COR-L47 (cell line): ENCODE measurements at places on chromosomes 12 and 14.

DNA sequence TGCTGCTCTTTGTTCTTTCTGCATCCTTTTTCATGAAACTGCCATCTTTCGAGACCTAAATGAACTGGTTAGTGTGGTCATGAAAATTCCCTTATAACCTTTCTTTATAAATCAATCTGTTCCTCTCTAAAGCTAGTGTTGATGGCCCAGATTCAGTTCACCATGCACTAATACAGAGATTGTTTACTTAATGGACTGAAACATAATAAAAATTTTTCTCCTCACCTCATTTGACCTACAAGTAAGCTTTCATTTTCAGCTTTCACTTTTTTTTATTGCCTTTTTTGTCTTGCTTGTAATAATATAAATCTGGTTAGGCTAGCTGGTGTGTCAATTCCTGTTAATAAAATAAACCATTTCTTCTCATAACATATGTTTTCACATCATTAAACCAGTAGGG is 183.8 kb downstream of the CCDC59 start:
- DNase-seq = peak; percentile 2

DNA sequence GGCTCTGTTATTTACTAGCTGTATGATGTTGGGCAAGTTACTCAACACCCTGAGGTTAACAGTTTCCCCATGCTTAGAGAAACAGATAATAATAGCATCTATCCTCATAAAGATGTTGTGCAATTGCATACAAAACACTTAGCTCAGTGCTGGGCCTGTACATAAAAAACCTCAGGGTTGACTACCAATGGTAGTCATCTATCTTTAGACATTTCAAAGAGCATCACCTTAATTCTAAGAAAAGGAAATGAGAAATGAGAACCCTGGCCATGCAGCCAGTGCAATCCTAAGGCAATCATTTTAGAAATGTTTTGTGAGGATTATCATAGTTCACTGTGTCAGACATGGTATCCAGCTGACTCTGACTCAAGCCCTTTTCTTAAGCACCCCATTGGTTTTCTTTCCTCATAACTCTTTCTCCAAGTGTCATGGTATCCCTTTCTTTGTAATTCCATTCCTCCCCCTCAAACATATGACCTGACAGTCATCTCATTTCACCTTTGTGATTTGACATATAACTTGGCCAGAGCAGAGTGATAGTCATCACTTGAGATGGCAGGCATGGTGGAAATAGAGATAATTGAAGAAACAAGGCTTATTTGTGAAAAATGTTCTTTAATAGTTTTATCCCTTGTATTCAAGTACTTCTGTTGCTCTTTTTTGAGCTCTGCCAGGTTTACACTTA is 29.5 kb upstream of the OSBPL8 start:
- DNase-seq = no peak

DNA sequence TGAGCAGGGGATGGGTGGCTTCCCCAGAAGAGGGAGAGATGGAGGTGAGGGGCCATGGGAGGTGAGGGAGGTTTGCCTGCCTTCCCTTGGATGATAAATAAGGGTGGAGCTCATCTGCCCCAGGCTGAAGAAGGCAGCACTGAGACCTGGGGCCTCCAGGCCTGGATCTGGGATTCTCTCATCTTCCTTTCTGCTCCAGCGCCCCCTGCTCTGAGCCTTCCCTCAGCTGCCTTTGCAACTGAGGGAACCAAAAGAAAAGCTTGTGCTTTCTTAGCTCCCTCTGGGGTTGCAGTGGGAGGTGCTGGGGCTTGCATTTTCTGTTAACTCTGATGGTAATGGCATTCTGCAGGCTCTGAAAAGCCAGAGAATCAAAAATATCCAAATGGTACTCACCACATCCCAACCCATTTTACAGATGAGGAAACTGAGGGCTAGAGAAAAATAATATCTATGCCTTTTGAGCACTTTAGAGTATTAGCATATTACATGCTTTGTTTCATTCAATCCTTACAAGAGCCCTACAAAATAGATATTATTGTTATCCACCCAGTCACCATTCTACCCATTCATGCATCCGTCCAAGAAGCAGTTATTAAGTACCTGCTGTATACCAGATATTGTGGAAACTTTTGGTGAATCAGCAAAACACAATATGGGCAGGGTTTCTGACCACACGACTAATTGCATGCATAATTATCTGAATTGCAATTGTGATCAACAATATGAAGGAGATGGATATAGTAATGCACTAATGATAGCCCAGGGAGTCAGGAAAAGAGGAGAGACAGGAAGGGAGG is 102.2 kb downstream of the WSCD2 start:
- no peak for DNase-seq

GRCh38 chr14:92280554-92281262 is 42.3 kb upstream of the SLC24A4 start:
- DNase-seq = no peak

DNA sequence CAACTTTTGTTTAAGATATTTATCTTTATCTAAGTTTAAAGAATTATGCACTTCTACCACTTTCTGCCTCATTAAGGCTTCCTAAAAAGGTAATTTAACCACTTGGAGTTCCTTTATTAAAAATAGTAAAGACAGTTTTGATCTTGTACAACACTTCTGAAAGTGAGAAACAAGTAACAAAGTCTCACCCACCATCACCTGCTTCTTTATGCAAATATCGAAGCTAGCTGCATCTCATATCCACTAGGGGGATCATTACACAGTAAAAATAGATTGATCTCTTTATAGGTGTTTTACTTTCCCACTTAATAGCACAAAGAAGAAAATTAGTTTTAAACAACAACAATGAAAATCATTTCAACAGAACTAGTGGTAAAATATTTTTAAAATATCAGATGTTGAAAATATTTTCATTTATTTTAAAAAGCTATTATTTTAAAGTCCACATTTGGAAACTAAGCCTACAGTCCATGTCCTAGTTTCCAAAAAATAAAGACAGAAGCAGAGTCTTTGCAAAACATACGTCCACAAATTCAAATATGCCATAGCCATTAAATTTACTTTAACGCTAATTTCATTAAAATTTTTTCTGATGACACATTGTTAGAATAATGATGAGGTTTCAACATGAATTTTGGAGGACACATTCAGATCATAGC is 160.0 kb upstream of the SOX5 start:
- peak; percentile 2 for DNase-seq

DNA sequence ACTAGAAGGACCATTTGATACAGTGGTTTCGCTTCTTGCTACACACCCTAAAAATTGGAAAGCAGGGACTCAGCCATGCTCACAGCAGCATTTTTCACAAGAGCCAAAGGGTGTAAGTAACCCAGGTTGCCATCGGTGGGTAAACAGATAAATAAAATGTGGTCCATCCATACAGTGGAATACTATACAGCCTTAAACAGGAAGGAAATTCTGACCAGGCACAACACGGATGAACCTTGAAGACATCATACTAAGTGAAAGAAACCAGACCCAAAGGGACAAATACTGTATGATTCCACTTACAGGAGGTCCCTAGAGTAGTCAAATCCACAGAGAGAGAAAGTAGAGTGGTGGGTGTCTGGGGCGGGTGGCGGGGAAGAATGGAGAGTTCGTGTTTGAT is 220.9 kb downstream of the PHETA1 start:
- no peak for DNase-seq

GRCh38 chr12:74999474-74999873 is 210.2 kb downstream of the KCNC2 start:
- DNase-seq = no peak

GRCh38 chr14:77083082-77083481 is 15.0 kb upstream of the CIPC start:
- no peak for DNase-seq

DNA sequence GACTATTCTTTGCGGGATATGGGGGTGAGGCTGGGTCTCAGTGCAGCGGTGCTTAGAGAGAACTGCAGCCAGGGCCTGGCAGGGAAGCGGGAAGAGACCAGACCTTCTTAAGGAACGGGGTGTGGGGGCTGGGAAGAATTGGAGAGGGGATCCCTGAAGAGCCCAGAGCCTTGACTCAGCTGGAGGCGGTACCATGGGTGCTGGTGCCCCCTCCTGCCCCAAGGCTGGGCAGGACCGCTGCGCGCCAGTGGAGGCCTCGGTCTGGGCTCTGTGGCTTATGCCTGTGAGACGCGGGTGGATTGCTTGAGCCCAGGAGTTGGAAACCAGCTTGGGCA is 1.3 kb upstream of the RNU7-1 start:
- no peak for DNase-seq

DNA sequence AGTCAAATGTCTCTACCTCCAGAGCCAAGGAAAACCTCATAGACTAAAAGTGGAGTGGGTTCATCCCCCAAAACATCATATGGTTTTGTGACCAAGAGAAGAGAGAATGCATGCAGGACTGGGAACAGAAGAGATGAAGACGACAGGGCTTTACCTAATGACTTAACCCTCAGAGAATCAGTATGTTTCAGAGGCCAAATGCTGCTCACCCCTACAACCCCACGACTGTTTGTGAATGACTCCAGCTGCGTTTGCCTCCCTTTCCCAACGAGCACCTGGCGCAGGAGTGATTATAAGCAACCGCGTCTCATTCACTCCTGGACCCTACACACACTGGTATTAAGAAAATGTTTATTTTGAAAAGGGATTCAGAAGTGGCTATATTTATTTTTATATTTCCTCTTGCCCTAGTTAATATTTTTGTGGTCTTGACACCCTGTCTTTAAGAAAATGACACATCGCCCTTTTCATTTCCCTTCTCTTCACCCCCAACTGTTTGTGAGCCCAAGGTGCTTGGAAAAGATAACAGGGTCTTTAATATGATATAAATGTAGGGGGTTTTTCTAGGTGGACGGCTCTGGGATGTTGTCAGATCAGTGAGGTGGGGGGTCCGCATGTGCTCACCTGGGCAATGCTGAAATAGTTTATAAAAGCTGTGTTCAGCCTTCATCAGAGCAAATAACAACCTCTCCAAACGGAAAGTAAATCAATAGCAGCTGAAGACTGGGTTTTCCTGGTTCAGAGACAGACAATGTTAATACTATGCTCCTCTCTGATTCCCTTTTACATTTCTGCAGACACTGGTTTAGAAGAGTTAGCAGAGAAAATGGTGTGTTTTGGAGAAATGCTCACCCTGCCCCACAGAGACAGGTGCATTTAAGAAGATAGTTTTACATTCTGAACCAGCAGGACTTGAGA is 77.7 kb downstream of the SLC15A4 start:
- no peak for DNase-seq

GRCh38 chr12:89559753-89560152 is 33.9 kb upstream of the POC1B start:
- no peak for DNase-seq

GRCh38 chr14:49946320-49947141 is 53.6 kb downstream of the ARF6 start:
- DNase-seq = peak; percentile 64

DNA sequence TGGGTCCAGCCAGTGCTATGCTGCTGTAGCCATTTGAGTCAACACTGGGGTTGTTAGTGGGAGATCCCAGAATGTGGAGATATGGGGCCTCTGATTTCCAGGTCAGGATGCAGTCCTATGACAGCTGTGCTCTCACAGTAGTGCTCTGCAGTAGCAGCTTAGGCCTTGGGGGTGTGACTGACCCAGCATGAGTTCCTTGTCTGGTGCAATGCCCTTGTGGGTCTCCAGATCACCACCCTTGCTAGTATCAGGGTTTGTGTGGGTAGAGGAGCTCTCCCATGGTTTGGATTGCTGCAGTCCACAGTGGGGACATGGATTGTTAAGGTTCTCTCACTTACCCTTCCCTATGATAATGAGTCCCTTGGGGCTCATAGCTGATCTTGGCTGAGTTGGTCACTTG is 113.7 kb downstream of the RAD51B start:
- no peak for DNase-seq
